AG09309 (cell line): ENCODE measurements at places on chromosomes 2 and 18.
A peak's percentile ranks its signal among the peaks of the same experiment; 100 is the strongest.

- no peak for DNase-seq
Measured at GRCh38 chr2:218437969-218438368, 19.0 kb downstream of the VIL1 start.

DNA sequence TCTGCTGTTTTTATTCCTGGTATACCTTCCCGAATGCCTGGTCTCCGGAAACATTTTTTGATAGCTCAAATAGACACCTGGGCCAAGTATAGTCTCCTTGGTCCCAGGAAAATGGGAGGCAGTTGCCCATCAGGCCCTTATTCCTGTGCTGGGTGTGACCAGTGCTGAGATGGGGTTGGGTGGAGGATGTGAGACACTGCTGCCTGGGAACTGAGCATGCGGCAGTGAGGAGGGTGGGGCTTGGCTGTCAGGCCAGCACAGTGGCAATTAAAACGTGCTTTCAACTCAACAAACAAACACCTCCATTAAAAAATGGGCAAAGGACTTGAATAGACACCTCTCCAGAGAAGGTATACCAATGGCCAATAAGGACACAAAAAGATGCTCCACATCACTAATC lies 12.5 kb downstream of the KLHL29 start:
- DNase-seq, result no peak

DNA sequence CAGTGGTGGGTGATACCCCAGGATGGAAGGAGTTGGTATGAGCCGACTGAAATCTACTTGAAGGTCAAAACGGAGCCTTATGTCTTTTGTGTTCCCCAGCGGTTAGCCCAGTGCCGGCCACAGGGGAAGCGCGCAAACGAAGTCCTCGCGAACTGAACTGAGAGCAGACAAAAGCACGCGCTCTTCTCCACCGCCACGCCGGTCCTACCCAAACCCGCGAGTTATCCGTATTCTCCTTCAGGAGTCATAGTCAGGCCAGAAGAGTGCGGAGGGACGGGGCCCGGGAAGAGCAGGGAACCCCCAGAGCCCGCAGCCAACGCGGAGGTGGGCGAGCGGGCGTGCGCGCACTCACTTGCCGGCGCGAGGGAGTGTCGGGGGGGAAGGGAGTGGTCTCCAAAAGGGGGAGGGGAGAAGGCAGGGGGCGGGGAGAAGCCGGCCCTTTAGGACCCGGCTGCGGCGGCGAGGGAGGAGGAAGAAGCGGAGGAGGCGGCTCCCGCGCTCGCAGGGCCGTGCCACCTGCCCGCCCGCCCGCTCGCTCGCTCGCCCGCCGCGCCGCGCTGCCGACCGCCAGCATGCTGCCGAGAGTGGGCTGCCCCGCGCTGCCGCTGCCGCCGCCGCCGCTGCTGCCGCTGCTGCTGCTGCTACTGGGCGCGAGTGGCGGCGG lies at the start of gene IGFBP2:
Gene IGFBP2, plus strand, starts transcription at position 469 of the 664 bp plus-strand sequence. Its CDS starts 104 bp downstream, at position 573.
- no peak for DNase-seq

DNA sequence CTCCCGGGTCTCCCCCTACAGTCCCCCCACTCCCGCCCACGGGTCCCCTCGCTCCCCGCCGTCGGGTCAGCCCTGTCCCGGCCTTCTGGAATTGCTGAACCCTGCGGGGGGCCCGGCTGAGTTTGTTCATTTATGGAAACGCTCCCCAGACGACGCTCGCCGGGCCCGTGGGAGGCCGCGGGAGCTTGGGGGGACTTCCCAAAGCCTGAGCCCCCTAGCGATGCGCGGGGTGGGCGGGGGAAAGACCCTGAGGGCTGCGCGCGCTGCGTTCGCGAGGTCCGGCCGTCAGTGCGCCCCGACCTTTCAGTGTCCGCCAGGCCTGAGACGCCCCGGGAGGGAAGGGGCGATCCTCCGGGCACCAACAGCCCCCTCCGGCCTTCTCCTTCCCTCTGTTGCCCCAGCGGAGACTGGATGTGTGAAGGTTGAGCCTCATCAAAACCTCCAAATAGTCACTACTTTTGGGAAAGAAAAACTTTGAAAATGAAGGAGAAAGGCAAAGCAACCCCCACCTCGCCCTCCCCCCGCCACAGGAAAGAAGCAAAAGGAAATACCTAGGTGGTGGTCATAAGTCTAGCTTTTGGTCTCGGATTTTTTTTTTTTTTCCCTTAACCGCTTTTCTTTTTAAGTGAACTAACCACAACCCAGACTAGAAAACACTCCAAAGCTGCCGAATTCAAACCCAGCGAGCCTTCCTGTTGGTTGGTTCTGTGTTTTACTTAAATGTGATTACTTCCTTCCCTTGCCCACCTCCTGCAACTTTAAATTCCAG lies 509 bp upstream of the CYS1 start:
- no peak for DNase-seq

GRCh38 chr2:228999326-228999725 lies 271.8 kb downstream of the PID1 start:
- no peak for DNase-seq

- DNase-seq, result no peak
Measured at GRCh38 chr2:203714112-203714511, 7.7 kb downstream of the CD28 start.

GRCh38 chr2:241656190-241656741 lies 18.8 kb downstream of the ATG4B start:
- no peak for DNase-seq

- DNase-seq, result peak; percentile 84
Measured at GRCh38 chr2:10405448-10405847, 42.7 kb downstream of the ODC1 start.

- DNase-seq, result no peak
Measured at GRCh38 chr2:111897924-111898702, at the start of gene MERTK. Gene MERTK (plus strand): TSS chr2:111898607. CDS start chr2:111898736, 129 bp downstream.
